ENCODE measurements at places on chromosomes 5 and 9.

- DNase-seq: no peak
Measured at GRCh38 chr9:136994888-136995230, 1.5 kb downstream of the CLIC3 start.

DNA sequence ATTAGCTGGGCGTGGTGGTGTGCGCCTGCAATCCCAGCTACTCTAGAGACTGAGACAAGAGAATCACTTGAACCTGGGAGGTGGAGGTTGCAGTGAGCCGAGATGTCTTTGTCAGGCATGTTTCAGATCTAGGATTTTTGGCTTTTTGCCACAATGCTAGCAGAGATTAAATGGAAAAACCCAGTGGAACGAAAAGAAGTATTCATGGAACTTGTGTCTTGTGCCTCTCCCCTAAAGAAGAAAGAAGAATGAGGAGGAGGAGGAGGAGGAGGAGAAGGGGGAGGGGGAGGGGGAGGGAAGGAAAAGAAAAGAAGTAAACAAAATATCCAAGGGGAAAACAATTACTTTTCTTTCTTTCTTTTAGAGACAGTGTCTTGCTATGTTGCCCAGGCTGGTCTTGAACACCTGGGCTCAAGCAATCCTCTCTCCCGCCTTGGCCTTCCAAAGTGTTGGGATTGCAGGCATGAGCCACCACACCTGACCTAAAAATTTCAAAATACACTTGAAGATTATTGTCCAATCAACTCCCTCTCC lies 106.0 kb downstream of the ARRDC3 start:
- DNase-seq: peak; percentile 13

GRCh38 chr5:57221049-57221568 lies 47.2 kb downstream of the GPBP1 start:
- DNase-seq: peak; percentile 82

DNA sequence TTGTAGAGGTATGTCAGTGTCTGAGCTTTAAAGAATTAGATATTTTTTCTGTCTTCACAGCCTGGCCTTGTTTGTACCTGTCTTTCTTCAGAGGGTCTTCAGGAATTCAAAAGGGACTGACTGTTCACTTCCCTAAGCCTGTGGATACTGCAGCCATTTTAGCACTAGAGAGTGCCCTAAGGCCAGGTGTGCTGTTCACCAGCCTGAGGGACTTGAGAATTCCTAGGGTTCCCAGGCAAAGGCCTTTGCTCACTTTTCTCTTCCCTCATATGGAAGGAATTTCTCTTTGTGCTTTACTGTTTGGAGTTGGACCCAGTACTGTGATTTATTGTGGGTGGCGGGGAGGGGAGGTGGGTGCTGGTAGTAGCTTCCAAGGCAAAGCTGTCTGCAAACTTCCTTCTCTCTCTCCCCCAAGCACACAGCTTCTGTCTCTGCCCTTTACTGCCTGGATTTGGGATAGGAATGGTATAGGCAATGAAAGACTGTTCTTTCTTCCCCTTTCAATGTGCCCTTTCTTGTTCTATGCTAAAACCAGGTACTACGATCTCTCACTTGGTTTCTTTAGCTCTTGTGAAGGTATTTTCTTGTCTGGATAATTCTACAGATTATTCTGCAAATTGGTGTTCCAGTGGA lies 9.7 kb upstream of the LRRC70 start:
- no peak for DNase-seq

DNA sequence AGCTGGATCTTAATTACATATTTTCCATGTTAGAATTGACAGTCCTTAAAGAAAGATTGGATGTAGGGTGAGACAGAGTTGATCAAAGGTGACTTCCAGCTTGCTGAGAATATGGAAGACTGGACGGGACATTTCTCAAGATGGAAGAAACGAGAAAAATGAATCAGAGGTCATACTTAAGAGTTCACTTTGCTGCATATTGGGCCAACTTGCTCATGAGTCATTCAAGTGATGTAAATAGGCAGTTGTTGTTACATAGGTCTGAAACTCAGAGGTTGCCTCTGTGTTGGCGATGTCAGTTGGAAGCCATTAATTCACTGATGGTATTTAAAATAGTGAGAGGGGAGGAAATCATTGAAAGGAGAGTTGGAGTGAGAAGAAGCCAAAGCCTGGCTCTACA lies 132.8 kb downstream of the CD180 start:
- DNase-seq: peak; percentile 26

DNA sequence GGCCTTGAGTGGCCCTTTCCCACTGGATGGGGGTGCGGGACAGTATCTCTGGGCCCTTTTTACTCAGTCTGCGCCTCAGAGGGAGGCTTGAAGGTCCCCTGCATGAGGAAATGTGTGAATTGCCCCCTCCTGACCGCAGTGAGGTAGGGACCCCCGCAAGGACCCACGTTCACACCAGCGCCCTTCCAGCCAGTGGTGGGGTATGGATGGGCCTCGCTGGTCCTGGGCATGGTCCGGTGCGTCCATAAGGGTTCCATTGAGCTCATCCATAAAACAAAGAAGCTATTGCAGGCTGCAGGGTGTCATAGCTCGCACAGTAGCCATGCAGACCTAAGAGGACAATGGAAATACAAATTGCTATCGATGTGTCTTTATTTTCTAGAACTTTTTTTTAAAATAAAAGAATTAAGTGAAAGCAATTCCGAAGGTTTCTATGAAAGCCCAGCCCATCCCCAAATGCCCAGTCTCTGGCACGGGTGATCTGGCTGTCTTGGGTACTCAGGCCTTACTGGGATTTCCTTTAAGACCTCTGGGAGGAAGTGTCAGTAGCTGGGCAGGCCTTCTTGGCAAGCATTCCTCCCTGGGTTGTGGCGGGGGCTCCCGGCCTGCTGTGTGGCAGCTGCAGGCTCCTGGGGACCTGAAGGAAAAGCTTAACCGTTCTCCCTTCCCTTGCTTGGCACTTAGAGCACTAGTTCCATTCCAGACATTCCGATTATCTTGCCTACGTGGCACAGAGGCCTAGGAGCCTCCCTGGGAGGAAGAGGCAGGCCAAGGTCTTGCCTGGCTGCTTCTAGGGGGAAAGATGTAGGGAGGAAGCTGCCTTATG lies 1.5 kb upstream of the SEMA5A start:
- DNase-seq: peak; percentile 91

DNA sequence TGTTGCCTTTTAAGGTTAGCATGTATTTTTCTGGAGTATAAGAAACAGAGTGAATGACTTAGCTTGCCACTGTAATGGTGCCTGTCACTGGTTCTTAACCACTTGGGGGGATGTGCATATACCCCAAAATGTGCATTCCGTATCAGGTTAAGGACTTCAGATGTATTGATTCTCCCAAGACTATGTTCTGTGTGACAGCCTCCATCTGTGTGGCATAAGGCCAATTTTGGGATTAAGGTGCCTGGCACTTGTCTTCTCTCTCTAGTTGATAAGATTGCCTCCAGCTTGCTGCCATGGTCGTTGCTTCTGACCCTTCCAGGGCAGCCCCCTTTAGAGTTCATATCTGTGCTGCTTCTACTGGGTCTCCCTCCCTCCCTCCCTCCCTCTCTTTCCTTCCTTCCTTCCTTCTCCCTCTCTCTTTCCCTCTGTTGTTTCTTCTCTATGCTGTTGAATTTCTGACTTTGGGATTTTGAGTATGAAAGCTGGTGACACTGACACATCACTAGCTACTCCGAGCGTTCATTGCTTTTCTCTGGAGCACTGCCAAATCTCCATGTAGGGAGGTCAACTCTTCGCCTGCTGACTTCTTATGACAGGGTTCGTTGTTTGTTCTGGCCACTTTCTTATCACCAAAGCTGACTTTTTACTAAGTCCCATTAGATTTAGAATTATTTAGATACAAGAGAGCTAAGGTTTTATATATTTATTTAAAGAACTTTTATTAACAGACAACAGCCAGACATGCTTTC lies 31.0 kb downstream of the TNFAIP8 start:
- peak; percentile 46 for DNase-seq

- no peak for DNase-seq
Measured at GRCh38 chr9:120197605-120198004, 382.4 kb downstream of the CDK5RAP2 start.

GRCh38 chr9:112380102-112380824 lies at the start of gene HSDL2:
Gene HSDL2, plus strand, starts transcription at chr9:112380108. Its CDS starts 56 bp downstream, at chr9:112380164.
- DNase-seq: peak; percentile 48

GRCh38 chr9:14099737-14100136 lies 214.2 kb downstream of the NFIB start:
- DNase-seq: no peak

- no peak for DNase-seq
Measured at GRCh38 chr5:38601863-38602298, 45.4 kb upstream of the LIFR start.

- no peak for DNase-seq
Measured at GRCh38 chr5:1514027-1514818, 9.5 kb downstream of the LPCAT1 start.

- peak; percentile 81 for DNase-seq
Measured at GRCh38 chr5:36728697-36729543, 122.5 kb downstream of the SLC1A3 start.

- peak; percentile 73 for DNase-seq
Measured at GRCh38 chr9:100590481-100590880, 12.6 kb downstream of the CAVIN4 start.

- DNase-seq: no peak
Measured at GRCh38 chr9:129437626-129438323, 183.1 kb downstream of the C9orf50 start.

GRCh38 chr5:176789873-176790615 lies 20.3 kb upstream of the UNC5A start:
- no peak for DNase-seq

DNA sequence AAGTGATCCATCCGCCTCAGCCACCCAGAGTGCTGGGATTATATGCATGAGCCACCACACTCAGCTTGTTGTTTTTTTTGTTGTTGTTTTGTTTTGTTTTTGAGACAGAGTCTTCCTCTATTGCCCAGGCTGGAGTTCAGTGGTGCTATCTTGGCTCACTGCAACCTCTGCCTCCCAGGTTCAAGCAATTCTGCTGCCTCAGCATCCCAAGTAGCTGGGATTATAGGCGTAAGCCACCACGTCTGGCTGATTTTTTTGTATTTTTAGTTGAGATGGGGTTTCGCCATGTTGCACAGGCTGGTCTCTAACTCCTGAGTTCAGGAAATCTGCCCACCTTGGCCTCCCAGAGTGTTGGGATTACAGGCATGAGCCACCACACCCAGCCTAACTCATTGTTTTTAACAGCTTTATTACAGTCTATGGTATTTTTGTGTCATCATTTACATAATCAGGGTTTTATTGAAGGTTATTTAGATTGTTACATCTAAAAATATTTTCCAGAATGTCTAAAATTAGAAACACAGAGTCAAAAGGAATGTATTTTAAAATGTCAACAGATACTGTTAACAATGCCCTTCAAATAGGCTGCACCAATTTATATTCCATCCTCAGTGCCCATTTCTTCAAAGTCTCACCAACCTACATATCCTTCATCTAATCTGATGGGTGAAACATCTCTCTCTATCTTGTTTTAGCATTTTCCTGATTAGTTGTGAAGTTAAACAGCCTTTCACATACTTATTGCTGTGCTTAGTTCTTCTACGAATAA lies 18.6 kb downstream of the KIF3A start:
- peak; percentile 14 for DNase-seq

DNA sequence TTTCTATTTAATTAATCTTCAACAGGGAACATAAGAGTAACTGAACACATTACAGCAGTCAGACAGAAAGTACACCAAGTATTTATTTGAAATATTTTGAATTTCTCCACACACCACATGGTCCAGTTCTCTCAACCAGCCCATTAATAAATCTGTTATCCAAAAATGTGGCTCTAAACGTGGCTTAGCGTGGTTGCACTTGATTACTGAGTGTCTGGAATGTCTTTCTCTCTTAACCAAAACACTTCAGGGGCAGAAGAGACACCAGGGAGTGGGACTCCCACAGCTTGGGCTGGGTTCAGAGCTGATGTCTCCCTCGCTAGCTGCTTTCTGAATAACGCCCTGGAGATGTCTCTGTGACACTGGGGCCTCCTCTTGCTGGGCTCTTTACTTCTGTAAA lies 52.6 kb upstream of the FANCC start:
- DNase-seq: no peak

GRCh38 chr5:8961956-8962355 lies 583.9 kb downstream of the SEMA5A start:
- peak; percentile 60 for DNase-seq

- no peak for DNase-seq
Measured at GRCh38 chr5:91024727-91025126, 358.4 kb downstream of the ARRDC3 start.

- no peak for DNase-seq
Measured at GRCh38 chr5:157681048-157681447, 9.7 kb downstream of the C5orf52 start.

- no peak for DNase-seq
Measured at GRCh38 chr5:115313632-115314031, 17.2 kb upstream of the CCDC112 start.

DNA sequence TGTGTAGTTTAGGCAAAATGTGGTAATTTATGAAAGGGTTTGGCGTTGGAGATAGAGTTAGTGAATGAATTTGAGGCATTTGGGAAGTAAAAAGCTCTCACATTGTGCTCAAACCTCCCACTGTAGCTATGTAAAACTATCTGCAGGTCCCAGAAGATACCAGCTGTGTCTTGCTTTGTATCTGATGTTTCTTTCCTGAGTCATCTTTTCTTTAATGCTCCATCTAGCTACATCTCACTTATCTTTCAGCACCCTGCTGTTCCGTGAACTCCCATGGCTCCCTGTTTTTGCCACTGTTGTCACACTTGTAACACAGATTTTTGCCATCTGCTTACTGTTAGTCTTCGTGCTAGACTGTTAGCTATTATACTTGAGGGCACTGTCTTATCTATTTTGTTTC lies 253.1 kb downstream of the NPR3 start:
- DNase-seq: peak; percentile 30

GRCh38 chr9:10661376-10661775 lies 48.6 kb upstream of the PTPRD start:
- DNase-seq: no peak

DNA sequence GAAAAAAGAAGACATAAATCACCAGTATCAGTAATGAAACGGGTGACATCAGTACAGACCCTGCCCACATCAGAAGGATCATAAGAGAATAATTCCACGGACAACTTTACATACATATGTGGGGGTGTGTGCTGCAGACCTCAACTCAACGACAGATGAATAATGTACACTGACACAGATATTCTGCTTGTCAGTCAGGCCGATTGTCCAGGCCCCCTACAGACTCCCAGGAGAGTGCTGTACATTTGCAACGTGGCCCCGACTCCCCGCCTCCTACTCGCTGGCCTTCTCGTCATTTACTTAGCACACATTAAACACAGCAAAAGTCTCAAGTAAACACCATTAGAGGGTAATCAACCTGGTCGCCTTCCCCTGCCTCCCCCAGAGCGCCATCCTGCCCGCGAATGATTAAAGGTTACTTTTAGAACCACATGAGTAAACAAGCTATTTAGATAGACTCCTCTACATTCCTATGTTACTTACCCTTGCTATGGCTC lies 3.5 kb upstream of the TMED9 start:
- no peak for DNase-seq

- DNase-seq: peak; percentile 74
Measured at GRCh38 chr5:179762079-179762780, 29.6 kb downstream of the MAML1 start.

GRCh38 chr9:137390553-137391410 lies 32.2 kb downstream of the EXD3 start:
- no peak for DNase-seq

- DNase-seq: no peak
Measured at GRCh38 chr5:179696603-179697002, 2.2 kb upstream of the CANX start.

- peak; percentile 93 for DNase-seq
Measured at GRCh38 chr9:78035383-78035993, 3.9 kb upstream of the GNAQ start.

All from fibroblast of the aortic adventitia (primary cell).